Naive thymus-derived CD4-positive, alpha-beta T cell (primary cell): ENCODE measurements at places on chromosomes 5 and 9. TPM values are rescaled to one million over a fixed set of nuclear protein-coding genes. Genes with fewer than 3 reads are reported as not detected.

COQ4 gene
- 42.4 and 42.9 TPM in 2 replicates for total RNA-seq

HMCN2 gene
- total RNA-seq = not detected

CDH9 gene
- total RNA-seq = not detected

ADGRV1 gene
- 0.05 TPM in 1 of 2 replicates, not detected in the other for total RNA-seq

FBP2 gene
- total RNA-seq = not detected in 2 replicates

ZBTB6 gene
- total RNA-seq = 5.4 TPM

FGF1 gene
- total RNA-seq = not detected

LURAP1L gene
- not detected for total RNA-seq

EQTN gene
- total RNA-seq = not detected in 2 replicates

KIF12 gene
- not detected for total RNA-seq

HNRNPAB gene
- 76.5 TPM for total RNA-seq

N4BP3 gene
- 0.79 TPM for total RNA-seq

BRINP1 gene
- total RNA-seq = not detected

PLAC8L1 gene
- total RNA-seq = 1.1 TPM

DMRT3 gene
- total RNA-seq = not detected

AKNA gene
- total RNA-seq = 276 TPM

RNF20 gene
- 36.5 TPM for total RNA-seq

SPINK13 gene
- total RNA-seq = not detected

MAPK9 gene
- total RNA-seq = 25.7 TPM

C9 gene
- not detected for total RNA-seq

OR13C2 gene
- not detected in 2 replicates for total RNA-seq

DOCK8 gene
- total RNA-seq = 294 TPM

LCP2 gene
- 306 TPM for total RNA-seq

SLC34A3 gene
- total RNA-seq = not detected

PCYOX1L gene
- 29.7 TPM for total RNA-seq

FLT4 gene
- 2.3 TPM for total RNA-seq

GCNT4 gene
- 1.6 and 1.9 TPM in 2 replicates for total RNA-seq

GEMIN5 gene
- 21.4 and 21.8 TPM in 2 replicates for total RNA-seq

OR1J2 gene
- 0.66 TPM for total RNA-seq

OMD gene
- not detected for total RNA-seq

MYMK gene
- not detected for total RNA-seq

PCDHGA9 gene
- 0.24 TPM for total RNA-seq

DMGDH gene
- total RNA-seq = not detected

NSD1 gene
- total RNA-seq = 126 TPM

SLIT3 gene
- total RNA-seq = not detected

INSL6 gene
- total RNA-seq = not detected

RANBP17 gene
- not detected for total RNA-seq

DAB2 gene
- 1.0 TPM for total RNA-seq

NR2F1 gene
- total RNA-seq = not detected

STKLD1 gene
- total RNA-seq = 1.5 TPM

RALGPS1 gene
- total RNA-seq = 2.6 and 2.7 TPM in 2 replicates

FCHO2 gene
- total RNA-seq = 0.89 and 1.7 TPM in 2 replicates

ALDH1A1 gene
- not detected in 2 replicates for total RNA-seq
